ENCODE measurements at places on chromosomes 7 and 10.

DNA sequence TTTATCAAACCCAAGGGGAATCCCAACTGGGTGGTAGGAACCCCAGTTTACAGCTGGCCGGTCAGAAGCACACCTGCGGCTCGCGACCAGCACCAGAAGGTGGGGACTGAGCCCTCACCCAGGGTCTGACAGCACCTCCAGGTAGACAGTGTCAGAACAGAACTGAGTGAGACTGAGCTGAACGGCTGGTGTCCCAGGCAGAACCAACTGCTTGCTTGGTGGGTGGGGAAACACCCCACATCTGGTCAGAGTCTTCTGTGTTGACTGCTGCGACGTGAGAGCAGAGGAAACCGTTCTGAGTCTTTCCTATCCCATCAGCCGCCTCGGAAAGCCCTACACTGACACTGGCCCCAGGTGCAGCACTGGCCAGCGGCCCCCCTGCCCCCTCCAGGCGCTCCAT lies 160.7 kb downstream of the MAD1L1 start:
- DNase-seq = no peak

DNA sequence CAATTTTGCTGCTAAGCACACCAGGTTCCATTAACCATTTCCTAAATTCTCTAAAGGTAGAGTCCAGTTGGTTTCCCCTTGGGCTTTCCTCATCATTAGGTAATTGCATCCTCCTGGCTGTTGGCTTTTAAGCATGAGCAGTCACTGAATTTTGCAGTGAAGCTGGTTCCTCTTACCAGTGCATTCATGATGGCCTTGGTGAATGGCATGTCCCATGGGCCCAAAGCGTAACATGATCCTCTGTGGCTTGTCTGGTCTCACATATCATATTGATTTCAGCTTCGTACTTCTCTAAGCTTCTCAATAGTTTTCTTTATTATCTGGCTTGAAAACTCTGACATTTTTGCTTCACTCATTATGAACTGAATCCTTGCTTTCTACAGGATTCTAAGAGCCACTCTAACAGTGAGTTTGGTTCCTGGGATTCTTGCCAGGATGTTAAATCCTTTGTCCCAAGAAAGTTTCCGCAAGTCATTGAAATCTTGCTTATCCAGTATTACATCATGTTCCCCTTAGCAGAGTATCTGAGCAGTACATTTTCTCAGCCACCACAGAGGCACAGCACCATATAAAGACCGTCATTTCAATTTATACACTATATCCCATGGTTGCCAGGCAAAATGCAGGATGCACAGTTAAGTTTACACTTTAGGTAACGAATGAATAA lies 134.2 kb downstream of the PTN start:
- no peak for DNase-seq

DNA sequence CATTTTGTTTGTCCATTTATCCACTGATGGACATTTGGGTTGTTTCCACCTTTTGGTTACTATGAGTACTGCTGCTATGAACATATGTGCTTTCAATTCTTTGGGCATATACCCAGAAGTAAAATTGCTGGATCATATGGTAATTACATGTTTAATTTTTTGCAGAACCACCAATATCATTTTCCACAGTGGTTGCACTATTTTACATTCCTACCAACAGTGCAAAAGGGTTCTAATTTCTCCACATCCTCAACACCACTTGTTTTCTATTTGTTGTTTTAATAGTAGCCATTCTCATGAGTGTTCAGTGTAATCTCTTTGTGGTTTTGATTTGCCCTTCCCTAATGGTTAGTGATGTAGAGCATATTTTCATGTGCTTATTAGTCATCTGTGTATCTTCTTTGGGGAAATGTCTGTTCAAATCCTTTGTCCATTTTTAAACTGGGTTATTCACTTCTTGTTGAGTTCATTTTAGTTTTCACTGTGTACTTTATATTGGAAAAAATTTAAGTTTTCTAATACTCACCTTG lies 101.9 kb downstream of the HIBADH start:
- no peak for DNase-seq

DNA sequence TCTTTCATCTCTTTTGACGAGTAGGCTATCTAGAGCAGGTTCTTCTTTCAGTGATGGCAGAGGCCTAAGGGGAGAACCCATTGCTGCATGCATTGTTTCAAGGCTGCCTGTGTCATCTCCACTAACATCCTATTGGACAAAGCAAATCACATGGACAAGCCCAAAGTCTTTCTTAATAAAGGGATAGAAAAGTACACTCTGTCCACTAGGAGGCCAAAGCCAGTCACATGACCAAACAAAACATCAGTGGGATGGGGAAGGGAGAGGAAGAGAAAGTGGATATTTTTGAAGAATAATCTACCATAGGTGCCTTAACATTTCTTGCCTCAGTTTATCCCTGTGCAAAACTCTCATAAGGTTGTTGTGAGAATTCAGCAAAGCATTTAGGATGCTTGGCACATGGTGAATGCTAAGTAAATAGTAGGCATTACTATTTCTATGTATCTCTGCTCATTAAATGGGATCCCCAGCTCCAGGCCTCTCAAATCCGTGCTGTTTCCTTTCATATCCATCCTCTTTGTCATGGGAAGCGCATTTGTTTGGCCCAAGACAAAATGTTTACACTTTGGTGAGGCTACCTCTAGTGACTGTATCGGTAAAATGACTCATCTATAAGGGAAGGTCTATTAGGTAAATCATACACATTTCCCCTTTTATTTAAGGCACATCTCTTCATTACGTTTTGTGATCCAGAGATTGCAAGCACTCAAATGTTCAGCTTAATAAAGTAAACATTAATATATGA lies 16.7 kb upstream of the CADPS2 start:
- DNase-seq = no peak

- peak; percentile 68 for DNase-seq
Measured at GRCh38 chr10:79322616-79323543, 24.4 kb upstream of the PPIF start.

GRCh38 chr10:52967806-52968795 lies 195.5 kb upstream of the MBL2 start:
- DNase-seq = no peak

DNA sequence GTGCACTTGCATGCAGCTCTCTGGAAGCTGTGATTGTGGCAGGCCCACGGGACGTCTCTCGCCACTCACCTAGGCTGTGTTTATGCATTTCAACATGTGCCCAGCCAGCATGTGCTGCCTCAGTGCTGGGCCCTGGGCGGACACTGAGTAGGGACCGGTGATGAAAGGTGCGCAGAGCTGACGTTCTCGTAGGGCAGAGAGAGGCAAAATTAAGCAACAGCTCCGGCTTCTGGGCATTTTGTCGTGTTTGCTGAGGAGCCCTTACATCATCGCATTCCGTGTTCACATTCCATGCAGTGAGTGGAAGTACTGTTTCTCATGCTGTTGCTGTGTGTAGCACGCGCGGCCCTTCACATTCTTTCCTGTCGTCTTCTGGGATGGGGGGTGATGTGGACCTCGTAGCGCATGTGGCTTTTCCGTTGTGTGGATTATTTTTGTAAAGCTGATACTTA lies 50.5 kb downstream of the PRF1 start:
- no peak for DNase-seq

Data from activated CD4-positive, alpha-beta T cell treated with anti-CD3 and anti-CD28 coated beads, Interleukin-2, amount 50 U/mL, for 24 hours (primary cell).